ENCODE measurements at places on chromosomes 11 and 22. TPM values are rescaled to one million over a fixed set of nuclear protein-coding genes. Genes with fewer than 3 reads are reported as not detected.

TREH gene
- polyA plus RNA-seq, result 1.2 TPM

ILK gene
- polyA plus RNA-seq, result 180 TPM

BRSK2 gene
- 2.3 TPM for polyA plus RNA-seq

MIOX gene
- polyA plus RNA-seq, result not detected

GRCh38 chr22:38230108-38230825 lies 28.5 kb downstream of the MAFF start:
- no peak for DNase-seq

DNA sequence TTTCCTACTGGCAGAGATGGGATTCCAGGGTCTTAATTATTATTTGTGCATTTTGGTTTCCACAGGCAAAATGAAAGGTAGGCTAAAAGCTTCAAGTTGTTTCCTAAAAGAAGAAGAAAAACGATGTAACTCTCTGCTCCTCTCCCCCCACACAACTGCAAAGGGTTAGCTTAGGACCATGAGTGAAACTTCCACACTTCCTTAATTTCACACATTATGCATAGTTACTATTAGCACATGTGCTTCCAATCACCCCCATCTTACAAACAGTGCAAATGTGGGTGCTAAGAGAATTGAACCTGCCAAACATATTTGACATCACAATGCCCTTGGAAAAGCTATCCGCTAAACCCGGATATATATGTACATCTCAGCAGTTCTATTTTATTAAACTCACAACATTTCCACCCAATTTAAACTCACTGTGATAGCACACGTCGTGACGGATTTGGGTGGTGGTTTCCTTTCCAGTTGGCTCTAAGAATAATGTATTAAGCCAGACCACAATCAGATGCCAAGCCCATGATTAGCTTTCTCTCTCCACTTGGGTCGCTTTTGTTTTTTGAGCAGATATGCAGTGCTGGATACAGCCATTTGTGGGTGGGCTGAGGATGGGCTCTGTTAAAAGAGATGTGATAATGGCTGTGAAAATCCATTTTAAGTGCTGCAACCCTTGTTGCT lies 245.0 kb upstream of the POU2AF2 start:
- DNase-seq, result no peak

DNA sequence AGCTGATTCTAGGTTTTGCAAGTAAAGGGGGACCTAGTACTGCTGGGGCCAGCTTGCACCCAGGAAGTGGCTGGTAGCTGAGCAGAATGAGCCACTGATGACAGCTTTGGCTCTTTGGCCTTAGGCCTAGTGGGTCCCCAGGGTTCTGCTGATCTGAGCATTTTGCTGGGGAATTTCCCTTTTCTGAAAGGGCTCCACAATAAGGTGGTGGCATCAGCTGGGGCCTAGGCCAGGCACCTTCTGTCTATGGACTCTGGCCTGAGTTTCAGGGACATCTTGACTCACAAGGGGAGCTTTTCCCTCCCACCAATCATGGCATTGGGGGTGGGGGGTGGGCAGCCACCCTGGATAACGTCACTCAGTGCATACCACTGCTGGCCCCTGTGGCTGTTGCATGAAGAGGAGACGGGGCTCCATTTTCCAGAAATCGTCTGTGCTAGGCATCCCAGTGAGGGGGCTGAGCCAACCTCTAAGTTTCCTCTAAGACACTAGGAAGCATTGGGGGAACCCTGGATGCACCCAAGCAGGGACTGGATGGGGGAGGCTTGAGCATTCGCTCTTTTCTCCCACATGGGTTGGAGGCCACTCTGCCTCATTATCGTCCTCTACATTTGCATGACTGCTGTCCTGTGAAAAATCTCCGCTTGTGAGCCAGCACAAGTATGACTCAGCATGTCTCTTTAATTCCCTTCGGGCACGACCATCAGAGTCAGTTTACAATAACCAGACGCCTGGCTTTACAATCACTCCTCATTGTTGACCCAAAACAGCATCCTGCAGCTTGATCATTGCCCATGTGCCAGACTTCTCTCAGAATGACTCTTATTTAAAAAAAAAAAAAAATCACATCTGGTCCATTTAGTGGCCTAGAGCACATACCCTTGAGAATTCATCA lies 145.0 kb upstream of the THY1 start:
- no peak for DNase-seq

GRCh38 chr11:61447601-61448551 lies 18.0 kb downstream of the SDHAF2 start:
- DNase-seq, result no peak

GRCh38 chr11:74444173-74444826 lies 23.0 kb downstream of the KCNE3 start:
- no peak for DNase-seq

DNA sequence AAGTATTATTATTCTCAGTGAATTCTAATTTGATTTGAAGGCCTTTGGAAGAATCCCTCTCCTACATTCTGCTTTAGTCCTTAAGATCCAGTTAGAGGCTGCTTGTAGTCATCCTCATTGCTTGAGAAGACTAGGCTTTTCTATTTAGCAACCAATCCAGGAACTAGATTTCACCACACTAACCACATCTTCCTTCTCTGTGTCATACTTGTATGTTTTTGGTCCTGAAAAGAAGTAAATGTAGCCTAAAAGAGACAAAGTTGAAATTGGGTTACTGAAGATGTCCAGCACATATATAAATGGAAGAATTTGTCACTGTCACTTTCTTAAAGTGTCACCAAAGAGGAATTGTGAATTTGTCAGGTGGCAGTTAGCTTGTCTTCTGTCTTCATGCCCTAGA lies 46.6 kb upstream of the MMP7 start:
- DNase-seq, result no peak

All from right cardiac atrium (tissue), 5 donors.